ENCODE measurements at places on chromosomes 11 and 22. TPM values are rescaled to one million over a fixed set of nuclear protein-coding genes. Genes with fewer than 3 reads are reported as not detected.

The MB gene
- total RNA-seq: 1.1 TPM

The CATSPERZ gene
- 0.19 TPM for total RNA-seq

The RGL4 gene
- 29.8 TPM for total RNA-seq

The MS4A4A gene
- total RNA-seq: 14.1 TPM

The PLAAT5 gene
- total RNA-seq: 0.19 TPM

The MRGPRX3 gene
- not detected for total RNA-seq

The SC5D gene
- total RNA-seq: 14.5 TPM

The GVQW3 gene
- 2.9 TPM for total RNA-seq

The LDLRAD3 gene
- 2.1 TPM for total RNA-seq

The ZNF195 gene
- total RNA-seq: 26.8 TPM

The CCDC87 gene
- total RNA-seq: 0.14 TPM

Measured in thymus (tissue), 14 donors.